ENCODE measurements at places on chromosomes 12 and 14.

DNA sequence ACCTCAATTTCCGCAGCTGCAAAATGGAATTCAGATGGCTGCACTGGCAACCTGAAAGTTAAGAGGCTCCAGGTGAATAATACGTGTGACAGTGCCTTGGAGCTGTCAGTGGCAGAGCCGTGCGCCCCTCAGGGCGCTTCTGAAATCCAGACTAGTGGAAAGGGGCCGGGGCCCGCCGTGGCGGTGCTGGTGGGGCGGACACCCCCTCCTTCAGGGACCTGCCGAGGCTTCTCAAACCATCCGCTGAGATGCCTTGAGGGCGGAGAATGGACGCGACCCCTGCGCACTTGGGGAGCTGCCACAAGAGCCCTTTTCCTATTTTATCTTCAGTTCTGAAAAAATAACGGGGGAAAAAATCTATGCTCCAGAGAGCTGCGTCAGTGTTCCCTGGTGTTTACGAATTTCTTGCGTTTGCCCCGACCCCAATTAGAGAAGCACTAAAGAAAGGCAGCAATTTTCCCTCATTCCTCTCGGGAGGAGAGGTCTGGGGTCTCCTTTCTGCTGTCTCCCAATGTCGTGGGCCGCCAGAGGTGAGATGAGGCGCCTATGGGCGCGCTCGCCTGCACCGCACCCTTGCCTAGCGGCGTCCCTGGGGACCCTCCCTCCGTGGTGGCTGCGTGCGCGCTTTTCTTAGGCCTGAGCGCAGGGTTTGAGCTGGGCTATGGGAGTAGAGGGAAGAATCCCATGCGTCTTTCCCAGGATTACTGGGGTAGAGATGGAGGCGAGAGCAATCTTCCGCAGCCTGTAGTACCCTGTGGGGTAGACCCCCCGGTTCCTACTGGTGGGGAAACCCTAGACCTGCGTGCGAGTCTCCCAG lies 2.2 kb downstream of the NOS1 start:
- ATAC-seq, result no peak

- ATAC-seq, result no peak
Observed at GRCh38 chr12:130462558-130463274, 125.0 kb downstream of the PIWIL1 start.

GRCh38 chr14:61108496-61109141 lies 127.6 kb downstream of the SLC38A6 start:
- ATAC-seq, result no peak

GRCh38 chr12:49748306-49748705 lies 6.9 kb downstream of the TMBIM6 start:
- ATAC-seq, result no peak

DNA sequence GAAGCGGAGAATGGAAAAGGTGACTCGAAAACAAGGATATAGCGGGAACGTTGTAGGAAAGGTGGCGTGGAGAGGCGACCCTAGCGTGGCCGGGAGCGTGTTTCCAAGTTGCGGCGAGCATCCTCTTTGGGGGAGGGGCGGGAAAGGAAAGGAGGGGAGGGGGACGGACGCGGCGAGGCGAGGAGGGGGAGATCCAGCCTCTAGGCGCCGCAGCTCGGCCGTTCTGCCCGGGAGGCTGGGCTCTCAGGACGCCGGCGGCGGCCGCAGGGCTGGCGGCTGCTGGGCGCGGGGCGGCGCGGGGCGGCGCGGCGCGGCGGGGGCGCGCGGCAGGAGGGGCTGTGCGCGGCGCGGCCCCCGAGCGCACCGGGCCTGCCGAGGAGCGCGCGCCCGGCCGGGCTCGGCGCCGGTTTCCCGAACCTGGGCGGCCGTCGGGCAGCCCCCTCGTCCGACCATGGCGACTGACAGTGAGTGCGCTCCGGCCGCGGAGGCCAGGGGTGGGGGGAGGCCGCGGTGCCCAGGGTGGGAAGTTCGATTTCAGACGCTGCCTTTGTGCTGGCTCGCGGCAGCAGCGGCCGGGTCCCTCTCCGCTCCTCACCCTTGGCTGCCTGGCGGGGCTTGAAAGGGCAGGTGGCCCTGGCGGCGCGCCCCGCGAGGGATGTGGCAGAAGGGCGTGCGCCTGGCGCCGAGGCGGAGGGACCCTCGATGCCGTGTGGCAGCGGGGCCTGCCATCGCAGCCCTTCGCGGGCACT lies 50.3 kb downstream of the SNAPC1 start:
- no peak for ATAC-seq

GRCh38 chr14:88029500-88029899 lies 24.6 kb downstream of the GPR65 start:
- no peak for ATAC-seq

DNA sequence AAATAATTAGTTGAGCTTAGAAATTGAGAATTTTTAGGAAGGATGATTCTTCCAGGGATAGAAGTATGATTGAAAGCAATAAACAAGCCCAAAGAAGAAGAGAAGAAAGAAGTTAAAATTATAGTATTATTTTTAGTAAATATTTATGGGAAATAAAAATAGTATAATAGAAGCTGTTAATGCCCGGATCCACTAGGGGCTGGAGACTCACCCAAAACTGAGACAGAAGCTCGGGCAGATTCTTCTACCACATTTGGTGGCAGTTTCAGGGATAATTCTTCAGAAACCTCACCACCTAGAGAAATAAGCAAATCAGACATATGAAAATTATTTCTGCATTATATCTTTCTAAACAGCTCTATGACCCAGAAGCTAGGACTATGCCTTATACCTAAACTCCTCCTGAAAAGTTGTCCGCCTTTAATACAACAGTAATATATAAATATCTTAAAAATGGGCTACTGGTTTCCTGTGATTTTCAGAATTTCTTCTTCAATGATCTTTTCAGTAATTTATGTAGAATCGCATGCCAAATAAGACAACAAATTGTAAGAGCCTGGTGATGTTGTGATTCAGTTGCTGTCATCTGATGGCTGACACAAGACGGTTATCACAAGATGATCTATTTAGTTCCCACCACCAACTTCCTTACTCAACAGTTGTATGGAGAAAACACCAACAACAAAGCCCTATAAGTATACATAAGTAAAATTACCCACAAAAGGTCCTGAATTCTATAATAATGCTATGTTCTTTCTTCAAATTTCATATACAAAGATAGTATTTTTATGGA lies 35.6 kb downstream of the A2M start:
- ATAC-seq, result no peak

DNA sequence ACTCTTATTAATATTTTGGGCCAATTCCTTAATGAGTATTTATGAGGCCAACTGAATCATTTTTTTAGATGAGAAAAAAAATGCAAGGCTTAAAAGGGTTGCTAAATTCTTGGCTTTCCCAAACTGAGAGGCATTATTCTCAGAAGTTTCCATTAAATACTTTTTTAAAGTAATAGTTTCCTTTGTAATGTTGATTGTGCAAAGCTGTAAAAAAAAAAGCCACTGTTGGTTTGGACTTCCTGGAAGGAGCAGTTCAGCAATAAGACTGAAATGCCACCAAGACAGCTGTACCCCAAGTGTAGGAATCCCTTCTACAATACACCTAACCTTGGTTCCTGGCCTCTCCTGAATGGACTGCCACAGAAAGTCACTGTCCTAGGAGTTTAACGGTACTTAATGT lies 231.3 kb downstream of the MON2 start:
- ATAC-seq, result no peak

- ATAC-seq, result no peak
Observed at GRCh38 chr12:85519163-85519562, 239.1 kb downstream of the ALX1 start.

- ATAC-seq, result no peak
Observed at GRCh38 chr14:38405851-38406635, 150.2 kb upstream of the CLEC14A start.

DNA sequence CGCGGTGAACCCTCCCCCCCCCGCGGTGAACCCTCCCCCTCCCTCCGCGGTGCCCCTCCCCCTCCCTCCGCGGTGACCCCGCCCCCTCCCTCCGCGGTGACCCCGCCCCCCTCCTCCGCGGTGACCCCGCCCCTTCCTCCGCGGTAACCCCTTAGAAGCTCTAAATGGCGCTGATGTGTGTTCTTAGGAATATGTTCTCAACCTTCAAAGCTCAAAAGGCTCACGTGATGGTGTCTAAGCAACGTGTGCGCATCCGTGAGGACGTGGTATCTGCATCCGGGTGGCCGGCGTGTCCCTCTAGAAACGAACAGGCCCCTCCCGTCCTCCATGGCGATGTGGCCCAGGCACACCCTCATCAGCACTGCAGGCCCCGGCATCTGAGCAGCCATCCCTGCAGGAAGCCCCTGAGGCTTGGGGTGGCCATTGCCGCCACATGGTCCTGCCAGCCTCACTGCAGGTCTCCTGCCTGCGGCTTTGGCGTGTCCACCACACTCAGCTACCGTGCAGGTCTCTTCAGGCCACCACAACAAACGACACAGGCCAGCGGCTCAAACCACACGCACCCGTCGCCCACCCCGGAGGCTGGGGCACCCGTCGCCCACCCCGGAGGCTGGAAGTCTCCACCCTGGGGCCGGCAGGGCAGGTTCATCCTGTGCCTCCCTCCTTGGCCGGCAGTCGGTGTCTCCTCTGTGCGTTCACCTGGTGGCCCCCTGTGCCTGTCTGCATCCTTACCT lies 14.5 kb upstream of the FBRSL1 start:
- ATAC-seq, result no peak

DNA sequence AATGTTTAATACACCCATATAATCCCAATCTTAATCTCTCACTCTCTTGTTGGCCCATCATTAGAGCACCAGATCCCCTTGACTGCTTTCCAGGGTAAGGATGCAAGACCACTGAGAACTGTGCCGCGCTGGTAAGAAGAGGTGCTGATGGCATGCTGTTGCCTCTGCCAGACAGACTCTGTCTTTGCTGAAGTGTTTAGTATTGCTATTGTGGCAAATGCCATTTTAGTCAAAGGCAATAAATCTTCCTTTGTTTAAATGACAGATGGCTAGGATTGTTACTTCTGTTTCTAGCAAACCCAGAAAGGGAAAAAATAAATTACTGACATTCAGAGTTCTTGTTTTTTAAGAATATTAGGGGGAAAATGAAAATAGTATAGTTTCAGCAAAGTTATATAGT lies 152.3 kb downstream of the MON2 start:
- ATAC-seq, result no peak

- no peak for ATAC-seq
Observed at GRCh38 chr12:109027767-109028166, 6.9 kb upstream of the SVOP start.

DNA sequence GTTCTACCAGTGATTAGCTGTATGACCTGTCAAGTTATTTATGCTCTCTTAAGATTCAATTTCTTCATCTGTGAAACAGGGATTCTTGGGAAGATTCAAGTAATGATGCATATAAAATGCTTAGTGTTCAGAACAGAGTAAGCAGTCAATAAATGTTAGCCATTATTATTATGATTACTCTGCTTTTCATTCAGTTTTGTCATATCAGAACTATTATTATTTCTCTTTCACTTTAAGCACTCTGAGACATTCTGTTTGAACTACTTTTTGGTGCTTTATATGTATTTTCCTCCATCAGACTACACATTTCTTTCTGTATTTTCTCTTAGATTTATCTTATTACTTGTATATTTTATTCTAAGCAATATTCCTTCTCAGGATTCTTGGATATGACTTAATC lies 81.2 kb downstream of the CFAP54 start:
- no peak for ATAC-seq

DNA sequence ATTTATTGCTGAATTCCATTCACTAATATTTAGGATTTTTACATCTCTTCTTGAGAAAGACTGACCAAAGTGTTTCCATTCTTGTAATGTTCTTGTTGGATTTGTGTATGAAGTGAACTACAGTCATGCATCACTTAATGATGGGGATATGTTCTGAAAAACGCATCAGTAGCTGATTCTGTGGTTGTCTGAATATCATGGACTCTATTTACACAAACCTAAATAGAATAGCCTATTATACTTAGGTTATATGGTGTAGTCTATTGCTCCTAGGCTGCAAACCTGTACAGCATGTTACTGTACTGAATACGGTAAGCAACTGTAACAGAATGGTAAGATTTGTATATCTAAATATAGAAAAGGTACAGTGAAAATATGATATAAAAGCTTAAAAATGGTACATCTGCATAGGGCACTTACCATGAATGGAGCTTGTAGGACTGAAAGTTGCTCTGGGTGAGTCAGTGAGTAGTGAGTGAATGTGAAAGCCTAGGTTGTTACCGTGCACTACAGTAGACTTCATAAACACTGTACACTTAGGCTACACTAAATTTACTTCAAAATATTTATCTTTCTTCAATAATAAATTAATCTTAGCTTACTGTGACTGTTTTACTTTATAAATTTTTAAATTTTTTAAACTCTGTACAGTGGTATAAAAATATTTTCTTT lies 27.6 kb upstream of the P2RX4 start:
- ATAC-seq, result no peak

DNA sequence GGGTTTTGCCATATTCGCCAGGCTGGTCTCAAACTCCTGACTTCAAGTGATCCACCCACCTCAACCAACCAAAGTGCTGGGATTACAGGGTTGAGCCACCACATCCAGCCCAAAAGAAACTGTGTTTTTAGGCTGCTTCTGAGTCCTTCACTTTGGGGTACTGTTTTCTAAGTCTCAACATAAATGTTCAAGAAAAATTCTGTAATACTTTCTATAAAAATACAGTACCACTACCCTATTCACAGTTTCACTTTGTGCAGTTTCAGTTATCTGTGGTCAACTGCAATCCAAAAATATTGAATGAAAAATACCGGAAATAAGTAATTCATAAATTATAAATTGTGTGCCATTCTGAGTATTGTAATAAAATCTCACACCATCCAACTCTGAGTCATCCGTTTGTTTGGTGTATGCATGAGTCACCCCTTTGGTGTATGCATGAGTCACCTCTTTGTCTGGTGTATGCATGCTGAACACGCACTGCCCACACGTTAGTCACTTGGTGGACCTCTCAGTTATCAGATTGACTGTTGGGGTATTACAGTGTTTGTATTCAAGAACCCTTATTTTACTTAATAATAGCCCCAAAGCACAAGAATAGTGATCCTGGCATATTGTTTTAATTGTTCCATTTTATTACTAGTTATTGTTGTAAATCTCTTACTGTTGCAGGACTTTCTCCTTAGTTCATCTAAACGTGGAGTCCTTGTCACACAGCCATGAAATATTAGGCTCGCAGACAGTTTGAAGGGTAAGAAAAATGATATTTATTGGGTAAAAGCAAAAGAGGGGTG lies 190.2 kb downstream of the FSCB start:
- ATAC-seq, result no peak

DNA sequence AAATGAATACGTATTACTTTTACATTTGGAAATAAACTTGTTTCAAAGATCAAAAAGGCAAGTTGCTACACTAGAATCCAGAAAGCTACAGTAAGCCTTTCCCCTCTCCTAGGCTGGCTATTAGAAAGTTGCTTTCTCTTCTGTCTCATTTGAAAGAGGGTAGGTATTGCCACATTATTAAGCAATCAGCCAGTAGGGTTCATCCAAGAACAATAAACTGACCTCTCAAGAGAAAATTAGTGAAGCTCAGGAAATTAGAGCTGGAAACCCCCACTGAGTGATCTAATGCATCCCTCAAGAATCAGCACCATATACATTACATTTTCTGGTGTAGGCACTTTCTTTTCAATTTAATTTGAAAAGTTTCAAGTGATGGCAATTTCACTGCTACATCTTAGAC lies 4.5 kb upstream of the TMEM233 start:
- ATAC-seq, result no peak

All from stimulated activated memory B cell treated with anti-CD40 and anti-IgM and Interleukin-4, amounts not matched to agents 10 μg/mL and 1 μg/mL and 100 μg/mL, for 72 hours (primary cell).